ENCODE measurements at places on chromosomes 2 and 18. TPM values are rescaled to one million over a fixed set of nuclear protein-coding genes. Genes with fewer than 3 reads are reported as not detected.

DNA sequence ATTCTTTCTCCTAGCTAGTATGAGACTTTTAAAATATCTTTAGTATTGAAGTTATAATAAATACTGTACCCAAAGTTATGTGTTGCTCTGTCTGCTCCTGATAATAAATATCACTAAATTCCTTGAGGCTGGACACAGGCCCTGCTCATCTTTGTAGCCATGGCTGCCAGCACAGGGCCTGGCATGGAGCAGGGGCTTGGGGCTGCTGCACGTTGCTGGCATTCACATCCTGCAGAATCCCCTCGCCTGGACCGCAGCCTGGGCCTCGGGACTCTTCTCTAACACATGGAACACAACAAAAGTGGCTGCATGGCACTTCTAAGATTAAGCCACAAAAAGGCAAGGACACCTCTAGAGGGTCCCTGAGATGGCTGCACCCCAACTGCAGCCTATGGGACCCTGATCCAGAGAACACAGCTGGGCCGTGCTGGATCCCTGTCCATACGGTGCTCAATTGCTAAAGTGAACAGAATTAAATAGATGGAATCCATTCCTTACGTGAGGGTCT, 477.5 kb upstream of the MYT1L start:
- no peak for DNase-seq

Gene CD28
- 0.30 TPM for total RNA-seq

DNA sequence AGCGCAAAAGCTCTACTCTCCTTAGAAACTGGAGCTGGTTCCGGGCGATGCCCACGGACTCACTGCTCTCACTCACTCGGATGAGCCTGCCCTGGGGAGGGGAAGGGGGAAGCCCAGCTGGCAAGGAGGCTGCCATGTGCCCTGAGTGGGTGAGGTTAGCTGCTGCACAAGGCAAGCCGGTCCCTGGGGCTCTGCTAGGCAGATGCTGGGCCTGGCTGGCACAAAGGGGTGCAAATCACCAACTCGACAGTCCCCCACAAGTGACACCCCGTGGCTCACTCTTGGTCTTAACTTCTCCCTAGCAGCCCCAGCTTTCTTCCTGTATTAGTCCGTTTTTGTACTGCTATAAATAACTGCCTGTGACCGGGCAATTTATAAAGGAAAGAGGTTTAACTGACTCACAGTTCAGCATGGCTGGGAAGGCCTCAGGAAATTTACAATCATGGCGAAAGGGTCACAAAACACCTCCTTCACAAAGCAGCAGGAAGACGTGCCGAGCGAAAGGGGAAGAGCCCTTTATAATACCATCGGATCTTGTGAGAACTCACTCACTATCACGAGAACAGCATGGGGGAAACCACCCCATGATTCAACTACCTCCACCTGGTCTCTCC, 33.2 kb downstream of the ADCY3 start:
- no peak for DNase-seq

DNA sequence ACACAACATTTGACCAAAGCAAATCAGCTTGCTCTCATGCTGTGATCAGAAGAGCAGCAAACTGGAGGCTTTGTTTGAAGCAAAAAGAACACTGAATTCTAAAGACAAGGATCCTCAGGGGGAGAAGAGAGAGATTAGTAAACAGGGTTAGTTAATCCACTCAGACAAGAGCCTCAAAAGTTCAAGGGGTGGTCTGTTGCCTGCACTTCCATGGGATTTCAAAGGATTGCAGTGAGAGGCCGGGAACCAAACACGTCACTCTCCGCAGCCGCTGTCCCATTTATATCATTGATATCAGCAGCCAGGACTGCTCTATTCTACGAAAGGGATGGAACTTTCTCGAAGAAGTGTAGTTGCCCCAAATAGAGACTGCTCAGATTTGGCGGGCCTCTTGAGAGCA, 97.8 kb upstream of the SP3 start:
- no peak for DNase-seq

DNA sequence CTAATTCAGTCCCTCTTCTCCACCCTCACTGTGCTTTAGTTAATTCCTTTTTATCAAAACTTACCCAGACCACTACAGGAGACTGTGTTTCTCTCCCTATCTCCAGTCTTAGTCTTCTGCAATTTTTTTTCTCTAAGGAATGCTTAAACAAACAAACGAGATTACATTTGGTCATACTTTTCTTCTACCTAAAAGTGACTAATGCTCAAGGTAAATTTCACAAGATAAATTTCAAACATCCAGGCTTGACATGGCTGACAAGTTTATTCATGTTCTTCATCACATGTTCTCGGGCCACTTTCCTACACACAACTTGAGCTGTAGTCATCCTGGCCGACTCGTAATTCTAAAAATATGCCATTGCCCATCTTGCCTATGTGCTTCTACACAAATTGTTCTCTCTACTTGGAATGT, 23.2 kb upstream of the ACSL3 start:
- DNase-seq, result peak; percentile 52

- peak; percentile 31 for DNase-seq
Measured at GRCh38 chr2:210577263-210578071, 21.1 kb downstream of the CPS1 start.

Gene IMMT
- 129 TPM for total RNA-seq

- DNase-seq, result no peak
Measured at GRCh38 chr18:3015204-3015592, 2.3 kb upstream of the LPIN2 start.

GRCh38 chr18:2856547-2857170, 9.9 kb downstream of the EMILIN2 start:
- no peak for DNase-seq

Gene RBM43
- total RNA-seq, result 1.6 TPM

Gene GAL3ST2
- 6.8 TPM for total RNA-seq

GRCh38 chr2:217105733-217106649, 246.1 kb upstream of the TNP1 start:
- DNase-seq, result no peak

GRCh38 chr2:196365923-196366322, 194.5 kb upstream of the STK17B start:
- no peak for DNase-seq

GRCh38 chr2:8288206-8288605, 393.6 kb upstream of the ID2 start:
- no peak for DNase-seq

DNA sequence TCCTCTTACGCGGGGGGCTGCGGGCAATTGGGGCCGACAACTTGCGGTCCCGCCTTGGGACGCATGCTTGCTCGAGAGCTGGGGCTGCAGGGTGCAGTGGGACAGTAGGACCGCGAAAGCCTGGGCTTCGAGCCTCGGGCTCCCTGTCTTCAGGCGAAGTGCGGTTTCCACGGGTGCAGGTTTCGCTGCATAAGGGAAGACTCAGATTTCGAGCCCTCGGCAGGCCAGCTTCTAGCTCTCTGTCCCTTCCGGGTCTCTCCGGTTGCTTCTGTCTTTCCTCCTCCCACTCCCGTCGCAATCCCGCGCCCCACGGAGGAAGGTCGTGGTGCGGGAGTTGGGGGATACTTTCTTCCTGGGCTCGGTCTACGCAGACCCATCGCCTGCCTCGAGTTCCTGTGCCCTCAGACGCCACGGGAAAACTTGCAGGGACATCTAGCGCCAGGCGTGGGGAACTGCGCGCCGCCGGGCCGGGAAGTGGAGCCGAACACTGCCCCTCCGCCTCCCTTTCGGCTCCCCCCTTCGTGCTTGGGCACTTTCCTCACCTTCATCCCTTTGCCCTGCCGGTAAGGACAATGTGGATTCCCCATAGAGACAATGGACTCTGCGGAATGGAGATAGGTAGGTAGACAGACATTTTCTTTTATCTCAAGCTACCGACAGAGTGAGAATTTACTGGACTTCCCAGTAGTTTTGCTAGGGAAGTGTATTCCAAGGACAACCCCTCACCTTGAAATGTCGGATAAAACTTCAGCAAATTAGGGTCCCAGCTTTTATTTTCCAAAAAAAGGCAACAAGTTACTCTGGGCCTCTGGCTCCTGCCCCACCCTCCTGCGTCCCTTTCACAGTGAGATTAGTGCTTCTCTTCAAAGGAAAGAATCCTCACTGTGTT, 4.2 kb upstream of the HOXD13 start:
- peak; percentile 71 for DNase-seq

GRCh38 chr2:120226316-120226715, 3.1 kb upstream of the TMEM185B start:
- DNase-seq, result peak; percentile 27

DNA sequence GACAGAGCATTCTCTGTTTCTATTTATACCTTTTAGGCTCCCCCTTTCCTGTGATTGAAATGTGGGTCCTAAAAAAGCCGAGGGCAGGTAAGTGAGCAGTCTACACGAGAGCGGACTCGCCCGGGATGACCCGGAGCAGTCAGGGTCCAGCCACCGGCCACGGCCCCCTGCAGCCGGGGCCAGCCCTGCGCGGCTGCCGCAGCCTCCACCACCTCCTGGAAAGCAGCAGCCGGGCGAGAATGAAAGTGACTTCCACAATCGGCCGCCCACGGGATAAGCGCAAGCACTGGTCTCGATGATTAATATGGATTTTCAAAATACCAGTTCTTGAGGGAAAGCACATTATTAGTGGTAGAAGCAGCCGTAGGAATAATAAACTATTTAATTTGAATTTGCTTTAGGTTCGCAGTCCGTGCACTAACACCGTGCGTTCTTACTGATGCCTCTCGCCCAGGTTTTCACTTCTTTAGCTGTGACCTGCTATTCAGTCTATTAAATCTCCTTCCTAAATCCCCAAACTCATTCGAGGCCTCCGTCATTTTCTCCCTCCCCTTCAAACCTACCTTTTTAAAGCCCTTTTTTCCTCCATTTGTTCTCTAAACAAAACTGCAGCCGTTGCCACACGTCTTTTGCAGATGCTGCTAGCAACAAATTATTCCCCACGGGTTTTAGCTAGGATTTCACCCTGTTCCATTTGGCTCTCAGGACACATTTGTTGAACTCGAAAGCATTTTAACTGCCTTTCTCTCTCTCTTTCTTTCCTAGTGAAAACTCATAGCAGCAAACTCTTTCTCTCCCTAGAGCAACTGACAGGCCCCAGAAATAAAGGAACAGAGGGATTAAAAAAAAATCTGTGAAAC, 1015.1 kb upstream of the PIK3C3 start:
- no peak for DNase-seq

All from Caco-2 (cell line).